ENCODE measurements at places on chromosomes 3 and 15. TPM values are rescaled to one million over a fixed set of nuclear protein-coding genes. Genes with fewer than 3 reads are reported as not detected.

RLBP1 gene
- total RNA-seq: not detected

GRCh38 chr3:161637559-161637958, 141.0 kb downstream of the OTOL1 start:
- no peaks in the 10 kb centered on the region for H3K27me3 ChIP-seq
- H3K4me1 ChIP-seq: peaks cover 24% of the 10 kb centered on the region
- DNase-seq: no peak

DNA sequence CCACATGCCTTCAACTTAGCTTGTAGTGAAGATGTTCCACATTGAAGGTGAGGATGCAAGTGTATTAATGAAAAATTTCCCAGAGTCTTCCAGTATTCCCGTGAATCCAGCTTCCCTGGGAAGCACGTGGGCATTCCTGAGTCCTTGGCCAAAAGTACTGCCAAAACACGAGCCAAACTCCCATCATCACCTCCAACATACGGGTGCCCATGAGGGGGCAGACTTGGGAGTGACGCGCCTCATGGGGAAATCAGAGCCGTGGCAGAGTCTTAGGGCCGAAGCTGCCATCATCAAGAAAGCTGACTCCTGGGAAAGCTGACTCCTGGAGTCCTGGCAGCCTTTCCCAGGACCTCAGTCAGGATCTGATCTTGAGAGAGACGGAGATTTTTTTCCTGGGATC, 20.1 kb upstream of the TM2D3 start:
- no peaks in the 10 kb centered on the region for H3K27me3 ChIP-seq
- no peaks in the 10 kb centered on the region for H3K4me1 ChIP-seq
- no peak for DNase-seq

DNA sequence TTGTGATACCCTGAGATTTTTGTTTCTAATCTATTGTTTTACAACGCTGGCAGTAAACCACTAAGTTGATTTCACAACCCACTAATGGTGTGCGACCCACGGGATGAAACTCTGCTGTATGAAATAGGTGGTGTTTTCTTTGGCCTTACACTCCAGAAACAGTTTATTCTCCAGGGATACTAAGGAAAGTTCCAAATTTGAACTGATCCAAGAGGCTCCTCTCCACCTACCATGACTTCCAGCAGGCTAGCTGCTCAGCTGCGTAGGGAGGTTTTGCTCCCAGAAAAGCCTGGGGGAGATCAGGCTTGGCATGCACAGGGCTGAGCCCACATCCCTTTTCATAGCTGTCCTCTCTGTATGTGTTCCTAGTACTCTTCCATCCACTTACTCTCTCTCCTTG, 71.5 kb downstream of the FAM174B start:
- no peak overlapping the region for H3K27ac ChIP-seq
- DNase-seq: no peak
- no peaks in the 10 kb centered on the region for H3K36me3 ChIP-seq
- H3K27me3 ChIP-seq: peaks cover 30% of the 10 kb centered on the region

GRCh38 chr3:194806991-194807630, 121.4 kb downstream of the FAM43A start:
- no peaks in the 10 kb centered on the region for H3K36me3 ChIP-seq
- no peak for DNase-seq
- H3K4me1 ChIP-seq: no peaks in the 10 kb centered on the region
- peaks cover 23% of the 10 kb centered on the region for H3K27me3 ChIP-seq
- H3K27ac ChIP-seq: no peak overlapping the region

- H3K4me3 ChIP-seq: no peak overlapping the region
- no peak for DNase-seq
- H3K4me1 ChIP-seq: peaks cover 41% of the 10 kb centered on the region
- no peaks in the 10 kb centered on the region for H3K36me3 ChIP-seq
- H3K27me3 ChIP-seq: no peaks in the 10 kb centered on the region
- H3K27ac ChIP-seq: peak overlapping the region; percentile 35
Measured at GRCh38 chr3:191884132-191884531, 423.2 kb downstream of the PYDC2 start.

GRCh38 chr3:197730200-197730599, 6.5 kb downstream of the RUBCN start:
- no peaks in the 10 kb centered on the region for H3K27me3 ChIP-seq
- H3K4me3 ChIP-seq: no peak overlapping the region
- no peak for DNase-seq
- peaks cover 5% of the 10 kb centered on the region for H3K36me3 ChIP-seq
- H3K27ac ChIP-seq: peak overlapping the region; percentile 59
- H3K4me1 ChIP-seq: peaks cover 6% of the 10 kb centered on the region

DNA sequence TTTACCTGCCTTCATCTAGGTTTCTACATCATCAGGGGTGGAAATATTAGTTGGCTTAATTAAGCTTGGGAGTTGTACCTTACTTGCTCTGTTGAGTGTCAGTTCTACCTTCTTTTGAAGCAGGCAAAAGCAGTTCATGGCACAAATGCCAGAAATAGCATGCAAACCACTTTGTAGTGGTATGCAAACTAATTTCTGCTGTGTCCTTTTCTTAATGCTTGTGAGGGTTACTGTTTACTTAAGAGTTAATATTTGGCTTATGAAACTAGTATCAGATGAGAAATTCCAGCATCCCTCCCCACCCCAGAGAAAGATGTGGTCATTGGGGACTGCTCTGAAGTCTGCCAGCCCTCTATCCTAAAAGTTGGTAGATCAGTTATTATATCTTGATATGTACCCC, 7.1 kb downstream of the ATP2C1 start:
- H3K27me3 ChIP-seq: no peaks in the 10 kb centered on the region
- H3K36me3 ChIP-seq: no peaks in the 10 kb centered on the region
- DNase-seq: no peak

TLE3 gene
- 147 TPM for total RNA-seq

DNA sequence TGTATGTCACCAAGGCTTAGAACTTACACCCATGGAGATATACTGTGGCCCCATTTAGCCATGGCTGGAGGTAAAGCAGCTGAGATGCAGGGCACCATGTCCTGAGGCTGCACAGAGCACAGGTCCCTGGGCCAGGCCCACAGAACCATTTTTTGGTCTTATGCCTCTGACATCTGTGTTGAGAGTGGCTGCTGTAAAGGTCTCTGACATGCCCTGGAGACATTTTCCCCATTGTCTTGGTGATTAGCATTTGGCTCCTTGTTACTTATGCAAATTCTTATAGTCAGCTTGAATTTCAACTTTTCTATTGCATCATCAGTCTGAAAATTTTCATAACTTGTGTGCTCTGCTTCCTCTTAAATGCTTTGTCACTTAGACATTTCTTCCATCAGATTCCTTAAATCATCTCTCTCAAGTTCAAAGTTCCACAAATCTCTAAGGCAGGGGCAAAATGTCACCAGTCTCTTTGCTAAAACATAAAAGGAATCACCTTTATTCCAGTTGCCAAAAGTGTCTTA, 701.3 kb downstream of the EPHA3 start:
- no peak for DNase-seq
- no peaks in the 10 kb centered on the region for H3K36me3 ChIP-seq
- peaks cover 17% of the 10 kb centered on the region for H3K4me1 ChIP-seq
- no peak overlapping the region for H3K4me3 ChIP-seq

ZNF662 gene
- total RNA-seq: 0.63 TPM
